Ascending aorta (tissue), 2 donors: ENCODE measurements at places on chromosomes 11 and 22.

DNA sequence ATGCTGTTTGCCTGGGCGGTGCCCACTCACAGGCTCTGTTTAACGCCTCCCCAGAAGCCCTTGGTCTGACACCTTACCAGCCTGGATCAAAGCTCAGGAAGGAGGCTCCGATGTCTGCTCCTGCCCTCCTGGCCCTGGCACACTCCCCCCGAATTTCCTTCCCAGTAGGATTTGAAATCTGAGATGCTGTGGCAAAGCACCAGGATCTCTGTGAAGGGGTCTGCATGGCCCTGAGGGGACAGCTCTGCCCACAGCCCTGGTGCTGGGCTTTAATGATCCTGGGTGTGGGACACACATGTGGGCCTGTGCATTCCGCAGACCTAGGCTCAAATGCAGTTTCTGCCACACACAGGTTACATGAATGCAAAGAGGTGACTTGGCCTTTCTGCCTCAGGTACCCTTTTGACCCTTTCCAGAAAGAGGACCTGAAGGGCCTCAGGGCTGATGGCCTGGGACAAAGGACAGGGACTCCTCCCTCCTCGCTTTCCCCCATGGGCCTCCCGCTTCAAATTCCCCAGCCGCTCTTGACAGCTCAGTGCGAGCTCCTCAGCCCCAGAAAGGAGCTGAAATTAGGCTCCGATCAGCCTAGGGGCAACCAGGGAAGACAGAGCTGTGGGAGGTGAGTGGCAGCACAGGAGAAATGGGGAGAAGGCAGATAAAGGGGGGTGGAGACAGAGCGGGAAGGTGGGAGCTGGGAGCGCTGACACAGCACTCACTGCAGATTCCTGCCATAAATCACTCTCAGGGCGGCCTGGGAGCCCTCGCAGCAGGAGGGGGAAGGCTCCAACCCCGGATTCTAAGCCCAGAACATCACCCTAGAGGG lies 41.3 kb downstream of the TRIM29 start:
- no peak overlapping the region for H3K4me3 ChIP-seq
- no peaks in the 10 kb centered on the region for H3K27me3 ChIP-seq
- H3K4me1 ChIP-seq = no peaks in the 10 kb centered on the region
- no peak overlapping the region for H3K27ac ChIP-seq
- no peaks in the 10 kb centered on the region for H3K36me3 ChIP-seq

DNA sequence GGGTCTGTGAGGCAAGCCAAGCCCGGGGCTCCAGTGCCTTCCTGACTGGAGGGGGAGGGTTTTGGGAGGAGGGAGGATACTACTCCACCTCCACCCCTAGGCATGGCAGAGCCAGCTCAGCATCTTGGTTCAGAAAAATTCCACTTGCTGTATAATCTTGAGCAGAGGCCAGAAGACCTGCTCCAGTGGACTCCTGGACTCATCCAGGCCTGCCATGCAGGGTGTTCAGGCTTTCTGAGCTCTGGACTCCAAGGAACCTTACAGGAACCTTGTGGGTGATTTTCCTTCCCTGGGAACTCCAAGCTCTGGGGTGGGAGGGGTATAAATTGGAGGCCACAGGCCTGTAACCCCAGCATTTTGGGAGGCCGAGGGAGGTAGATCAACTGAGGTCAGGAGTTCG lies 9.4 kb downstream of the CSDC2 start:
- DNase-seq = no peak
- H3K27ac ChIP-seq = peak overlapping the region; percentile 69
- H3K36me3 ChIP-seq = peaks cover 23% of the 10 kb centered on the region
- H3K27me3 ChIP-seq = no peaks in the 10 kb centered on the region
- H3K4me3 ChIP-seq = no peak overlapping the region

- no peak for DNase-seq
- H3K4me3 ChIP-seq = no peak overlapping the region
- peaks cover 60% of the 10 kb centered on the region for H3K4me1 ChIP-seq
- no peaks in the 10 kb centered on the region for H3K36me3 ChIP-seq
- H3K27ac ChIP-seq = peak overlapping the region; percentile 80
These were observed 93.6 kb downstream of the RPL27A start for GRCh38 chr11:8776209-8776608.

GRCh38 chr22:50261615-50262459 lies at the start of gene MAPK12:
Gene MAPK12 (minus strand): TSS chr22:50261683. CDS start chr22:50261509, 174 bp downstream.
- H3K36me3 ChIP-seq = no peaks in the 10 kb centered on the region
- H3K27ac ChIP-seq = no peak within 1 kb of the TSS
- peaks cover 8% of the 10 kb centered on the region for H3K4me1 ChIP-seq
- no peak for DNase-seq

- DNase-seq = no peak
- H3K27ac ChIP-seq = peak within 1 kb of the TSS; percentile 79
These were observed at the start of gene CCDC83 for GRCh38 chr11:85855341-85855656. Gene CCDC83 (plus strand): TSS chr11:85855383. CDS start chr11:85865124, 9,741 bp downstream.

DNA sequence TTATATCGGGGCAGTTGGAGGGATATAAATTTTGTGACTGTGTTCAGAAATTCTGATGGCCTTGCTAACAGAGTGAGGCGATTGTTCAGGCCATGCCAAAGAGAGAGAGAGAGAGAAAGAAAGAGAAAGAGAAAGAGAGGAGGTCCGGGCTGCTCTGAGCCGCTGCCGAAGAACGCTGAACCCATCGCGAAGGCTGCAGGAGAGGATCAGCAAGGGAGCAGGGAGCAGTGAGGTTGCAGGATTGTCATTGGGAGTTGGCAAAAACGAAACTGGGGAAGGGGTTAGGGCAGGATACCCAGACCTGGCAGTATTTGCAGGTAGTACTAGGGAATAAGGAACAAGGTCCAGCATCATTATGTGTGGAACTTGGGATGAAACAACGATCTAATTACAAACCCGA lies 537.1 kb downstream of the INSC start:
- H3K36me3 ChIP-seq = no peaks in the 10 kb centered on the region
- no peaks in the 10 kb centered on the region for H3K27me3 ChIP-seq
- no peak for DNase-seq
- peak overlapping the region; percentile 42 for H3K4me3 ChIP-seq
- H3K27ac ChIP-seq = no peak overlapping the region

DNA sequence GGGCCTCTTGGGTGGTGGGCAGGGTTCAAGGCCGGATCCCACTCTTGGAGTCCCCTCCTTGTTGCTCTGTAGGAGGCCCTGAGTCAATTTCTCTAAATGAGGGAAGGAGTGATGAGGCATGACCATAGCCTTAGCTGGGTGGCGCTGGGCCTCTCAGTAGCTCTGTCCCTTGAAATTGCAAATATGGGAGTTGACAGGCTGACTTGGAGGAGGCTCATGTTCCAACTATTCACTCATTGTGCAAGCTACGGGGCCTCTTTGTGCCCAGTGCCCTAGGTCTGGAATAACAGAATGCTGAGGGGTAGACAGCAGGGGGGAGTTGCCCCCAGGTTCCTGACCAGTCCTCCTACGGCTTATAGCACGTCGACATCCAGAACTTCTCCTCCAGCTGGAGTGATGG lies 8.0 kb downstream of the SELENOM start:
- peaks cover 71% of the 10 kb centered on the region for H3K36me3 ChIP-seq
- no peak overlapping the region for H3K4me3 ChIP-seq
- no peaks in the 10 kb centered on the region for H3K27me3 ChIP-seq
- peaks cover 9% of the 10 kb centered on the region for H3K4me1 ChIP-seq

- H3K36me3 ChIP-seq = peaks cover 62% of the 10 kb centered on the region
- H3K4me3 ChIP-seq = no peak overlapping the region
- H3K27me3 ChIP-seq = no peaks in the 10 kb centered on the region
These were observed 8.5 kb downstream of the ACAD8 start for GRCh38 chr11:134261626-134262488.

GRCh38 chr11:80034801-80035200 lies 594.0 kb upstream of the TENM4 start:
- no peak overlapping the region for H3K27ac ChIP-seq
- H3K4me3 ChIP-seq = no peak overlapping the region
- H3K36me3 ChIP-seq = no peaks in the 10 kb centered on the region
- no peaks in the 10 kb centered on the region for H3K27me3 ChIP-seq

GRCh38 chr11:76193219-76193618 lies 13.1 kb downstream of the WNT11 start:
- no peaks in the 10 kb centered on the region for H3K4me1 ChIP-seq
- no peaks in the 10 kb centered on the region for H3K27me3 ChIP-seq
- no peak overlapping the region for H3K4me3 ChIP-seq
- no peak for DNase-seq
- no peaks in the 10 kb centered on the region for H3K36me3 ChIP-seq
- no peak overlapping the region for H3K27ac ChIP-seq

- no peaks in the 10 kb centered on the region for H3K36me3 ChIP-seq
- H3K27me3 ChIP-seq = no peaks in the 10 kb centered on the region
- no peak for DNase-seq
- H3K4me1 ChIP-seq = no peaks in the 10 kb centered on the region
These were observed 74.9 kb upstream of the CAPRIN1 start for GRCh38 chr11:33976495-33977199.

DNA sequence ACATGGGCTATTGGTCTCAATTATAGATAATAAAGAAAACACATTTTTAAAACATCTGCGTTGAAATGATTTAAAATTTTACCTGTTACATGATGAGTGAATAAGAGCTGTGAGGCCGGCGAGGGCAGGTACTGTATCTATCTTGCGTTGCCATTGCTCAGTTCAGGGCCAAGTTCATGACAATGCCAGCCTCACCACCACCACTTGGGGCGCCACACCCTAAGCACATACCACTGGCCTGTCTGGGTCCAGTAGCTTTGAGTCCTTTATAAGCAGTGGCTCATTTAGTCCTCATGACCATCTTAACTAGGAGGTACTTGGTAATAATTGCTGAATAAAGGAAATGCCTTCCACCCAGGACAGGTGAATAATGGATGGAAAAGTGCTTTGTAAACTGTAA lies 14.5 kb upstream of the MB start:
- no peaks in the 10 kb centered on the region for H3K27me3 ChIP-seq
- H3K36me3 ChIP-seq = no peaks in the 10 kb centered on the region
- no peak overlapping the region for H3K27ac ChIP-seq

DNA sequence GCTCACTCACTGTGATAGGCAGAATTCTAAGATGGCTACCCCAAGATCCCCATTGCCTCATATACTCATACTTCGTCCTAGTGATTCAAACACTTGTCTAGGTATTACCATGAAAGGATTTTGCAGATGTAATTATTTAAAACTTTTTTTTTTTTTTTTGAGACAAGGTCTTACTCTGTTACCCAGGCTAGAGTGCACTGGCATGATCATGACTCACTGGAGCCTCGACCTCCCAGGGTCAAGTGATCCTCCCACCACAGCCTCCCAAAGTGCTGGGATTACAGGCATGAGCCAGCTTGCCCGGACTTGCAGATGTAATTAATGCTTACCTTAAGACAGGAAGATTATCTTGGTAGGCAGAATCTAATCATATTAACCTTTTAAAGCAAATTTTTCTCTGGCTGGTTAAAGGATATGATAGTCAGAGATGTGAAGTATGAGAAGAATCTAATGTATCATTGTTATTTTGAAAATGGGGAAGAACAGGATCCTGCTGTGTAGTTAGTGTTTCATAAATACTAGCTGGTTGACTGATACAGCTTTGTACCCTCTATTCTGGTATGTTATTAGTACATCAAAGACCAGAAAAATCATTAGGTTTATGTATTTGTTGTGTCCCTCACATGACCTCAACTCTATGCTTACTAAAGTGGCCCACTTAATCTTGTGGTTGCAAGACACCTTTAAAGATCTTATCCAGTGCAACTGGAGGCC lies 35.5 kb downstream of the C2CD3 start:
- H3K27me3 ChIP-seq = no peaks in the 10 kb centered on the region
- no peaks in the 10 kb centered on the region for H3K4me1 ChIP-seq
- H3K36me3 ChIP-seq = peaks cover 9% of the 10 kb centered on the region
- H3K4me3 ChIP-seq = no peak overlapping the region
- DNase-seq = no peak
- no peak overlapping the region for H3K27ac ChIP-seq

- no peak overlapping the region for H3K4me3 ChIP-seq
- no peaks in the 10 kb centered on the region for H3K4me1 ChIP-seq
- peaks cover 14% of the 10 kb centered on the region for H3K27me3 ChIP-seq
These were observed 6.9 kb downstream of the IGF2 start for GRCh38 chr11:2132246-2132645.

- no peaks in the 10 kb centered on the region for H3K4me1 ChIP-seq
- no peaks in the 10 kb centered on the region for H3K36me3 ChIP-seq
- DNase-seq = no peak
- no peaks in the 10 kb centered on the region for H3K27me3 ChIP-seq
These were observed 536.3 kb downstream of the INSC start for GRCh38 chr11:15651033-15651432.

DNA sequence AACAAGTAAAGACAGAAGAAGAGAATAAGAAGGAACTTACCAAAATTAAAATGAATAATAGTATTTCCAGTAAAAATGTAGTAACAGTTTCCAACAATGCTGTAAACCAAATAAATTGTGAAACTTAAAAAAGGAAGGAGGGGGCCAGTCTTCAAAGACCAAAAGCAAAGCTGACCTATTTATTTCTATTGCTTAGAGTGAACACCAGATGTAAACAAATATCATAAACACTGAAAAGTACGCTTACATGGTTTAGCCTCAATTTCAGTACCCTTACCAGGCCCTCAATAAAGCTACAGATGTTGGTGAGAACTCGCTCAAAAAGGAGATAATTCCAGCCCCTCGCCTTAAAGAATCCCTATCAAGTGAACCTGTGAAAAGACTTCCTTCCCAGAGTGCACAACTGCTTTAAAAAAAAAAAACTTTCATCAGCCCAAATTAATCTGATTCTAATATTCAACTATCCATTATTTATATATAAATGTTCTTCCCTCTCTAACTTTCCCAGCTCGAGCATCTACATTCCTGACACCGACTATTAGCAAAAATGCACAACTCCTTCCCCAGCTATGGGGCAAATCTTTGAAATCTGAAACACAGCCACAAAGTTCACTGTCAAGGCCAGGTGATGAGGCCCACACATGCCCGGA lies 2.4 kb downstream of the PHF21A start:
- H3K4me3 ChIP-seq = peak overlapping the region; percentile 95
- H3K27me3 ChIP-seq = no peaks in the 10 kb centered on the region
- H3K36me3 ChIP-seq = no peaks in the 10 kb centered on the region
- no peak for DNase-seq
- H3K4me1 ChIP-seq = peaks cover 26% of the 10 kb centered on the region

DNA sequence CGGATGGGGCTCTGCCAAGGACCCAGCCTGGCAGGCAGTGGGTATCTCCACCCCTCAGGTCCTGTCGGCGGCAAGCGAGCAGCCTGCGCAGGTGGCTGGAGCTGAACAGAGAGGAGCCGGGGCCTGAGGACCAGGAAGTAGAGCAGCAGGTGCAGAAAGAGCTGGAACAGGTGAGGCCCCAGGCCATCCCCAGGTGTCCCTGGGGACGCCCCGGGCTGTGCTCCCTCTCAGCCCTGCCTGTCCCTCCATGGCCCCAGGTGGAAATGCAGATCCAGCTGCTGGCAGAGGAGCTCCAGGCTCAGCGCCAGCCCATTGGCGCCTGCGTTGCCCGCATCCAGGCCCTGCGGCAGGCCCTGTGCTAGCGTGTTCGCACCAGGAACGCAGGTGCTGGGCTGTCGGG lies 44.0 kb downstream of the PISD start:
- peaks cover 55% of the 10 kb centered on the region for H3K36me3 ChIP-seq
- H3K27ac ChIP-seq = no peak overlapping the region
- no peak for DNase-seq
- no peaks in the 10 kb centered on the region for H3K27me3 ChIP-seq
- no peak overlapping the region for H3K4me3 ChIP-seq
- H3K4me1 ChIP-seq = no peaks in the 10 kb centered on the region
